Chondrocyte (in vitro differentiated cells): ENCODE measurements at places on chromosomes 2 and 18. TPM values are rescaled to one million over a fixed set of nuclear protein-coding genes. Genes with fewer than 3 reads are reported as not detected.

PKDCC gene
- 83.1 to 164 TPM (median 155 TPM) in 3 replicates for total RNA-seq

MEP1B gene
- total RNA-seq, result not detected in 3 replicates

LRRC30 gene
- total RNA-seq, result not detected in 3 replicates

CERKL gene
- total RNA-seq, result not detected in 3 replicates

UNC80 gene
- 0.02 TPM in 1 of 3 replicates, not detected in the others for total RNA-seq

MALL gene
- total RNA-seq, result 0.60 to 0.85 TPM (median 0.82 TPM) in 3 replicates

C2orf78 gene
- total RNA-seq, result not detected in 3 replicates

MYO5B gene
- 0.97 TPM in 2 of 3 replicates, not detected in the other for total RNA-seq

GRHL1 gene
- total RNA-seq, result 0.31 to 0.59 TPM (median 0.42 TPM) in 3 replicates

DNA sequence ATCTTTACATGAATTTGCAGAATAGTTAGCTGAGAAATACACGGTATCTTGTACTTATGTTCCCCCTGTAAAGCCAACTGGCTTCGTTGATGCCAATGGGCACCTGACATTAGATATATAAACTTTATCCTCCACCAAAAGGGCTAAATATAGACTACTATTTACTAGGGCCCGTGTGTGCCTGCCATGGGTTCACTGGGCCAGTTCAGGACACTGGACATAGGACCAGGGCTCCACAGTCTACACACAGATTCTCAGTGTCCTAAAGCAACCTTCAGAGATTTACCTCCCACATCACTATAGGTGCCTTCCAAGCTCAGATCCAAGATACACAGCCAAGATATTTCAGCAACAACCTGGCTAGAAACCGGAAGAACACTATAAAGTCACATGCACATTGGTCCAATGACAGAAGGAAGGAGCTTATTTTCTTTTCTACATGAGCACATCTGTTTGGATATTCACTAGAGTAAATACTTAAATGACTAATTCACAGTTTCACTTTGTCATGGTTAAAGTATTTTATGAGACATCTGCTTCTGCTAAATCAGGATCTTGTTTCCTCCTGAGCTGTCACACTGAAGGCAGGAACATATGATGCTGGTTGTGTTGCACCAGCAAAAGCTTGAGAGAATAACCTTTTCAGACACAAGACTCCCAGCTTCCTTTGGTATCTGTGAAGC, 95.1 kb downstream of the MYO5B start:
- DNase-seq, result no peak

GRCh38 chr2:164792316-164793170, 49.1 kb downstream of the COBLL1 start:
- no peak for DNase-seq

GRCh38 chr18:50297621-50298442, 10.3 kb upstream of the CXXC1 start:
- no peak for DNase-seq

DNA sequence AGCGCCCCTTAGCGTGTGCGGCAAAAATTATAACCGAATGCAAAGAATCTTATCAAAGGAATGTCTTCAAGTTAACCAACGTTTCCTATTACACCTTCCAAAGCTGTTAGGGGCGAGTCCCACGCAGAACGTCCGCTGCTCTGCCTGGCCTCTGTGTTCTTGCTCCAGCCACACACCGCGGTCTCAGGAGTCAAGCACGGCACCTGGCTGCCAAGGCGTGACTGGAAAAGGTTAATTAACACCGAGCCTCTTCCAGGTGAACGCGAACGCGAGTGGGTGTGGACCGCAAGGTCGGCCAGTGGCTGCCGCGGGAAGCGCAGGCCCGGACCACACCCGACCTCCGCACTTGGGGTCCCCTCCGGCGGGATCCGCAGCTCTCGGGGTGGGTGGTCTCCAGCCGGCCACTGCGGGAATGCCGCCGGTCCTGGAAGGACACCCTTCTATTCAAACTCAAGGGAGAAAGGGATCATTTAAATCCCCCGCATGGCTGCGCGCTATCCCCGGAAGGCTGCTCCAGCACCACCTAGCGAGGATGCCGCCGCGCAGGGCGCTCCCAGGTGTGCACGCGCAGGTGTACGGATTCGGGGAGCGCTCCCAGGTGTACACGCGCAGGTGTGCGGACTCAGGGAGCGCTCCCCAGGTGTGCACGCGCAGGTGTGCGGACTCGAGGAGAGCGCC, 830 bp downstream of the CYB5A start:
- DNase-seq, result no peak

DNA sequence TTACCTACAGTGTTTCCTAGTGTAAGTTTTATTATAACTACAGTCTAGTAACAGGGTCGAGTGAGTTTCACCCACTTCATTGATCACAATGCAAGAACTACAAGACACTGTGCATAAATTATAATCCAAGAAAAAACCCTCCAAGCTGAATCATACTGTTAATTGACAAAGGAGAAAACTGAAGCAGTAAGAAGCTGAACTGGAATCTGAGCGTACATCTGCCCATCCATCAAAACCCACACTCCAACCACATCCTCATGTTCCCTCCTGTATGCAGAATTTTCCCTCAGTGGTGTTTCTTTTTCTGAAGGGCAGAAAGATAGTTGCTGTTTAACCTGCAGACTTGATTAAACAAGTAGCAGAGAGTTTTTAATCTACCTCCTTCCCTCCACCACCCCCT, 49.5 kb upstream of the KIDINS220 start:
- no peak for DNase-seq

DNA sequence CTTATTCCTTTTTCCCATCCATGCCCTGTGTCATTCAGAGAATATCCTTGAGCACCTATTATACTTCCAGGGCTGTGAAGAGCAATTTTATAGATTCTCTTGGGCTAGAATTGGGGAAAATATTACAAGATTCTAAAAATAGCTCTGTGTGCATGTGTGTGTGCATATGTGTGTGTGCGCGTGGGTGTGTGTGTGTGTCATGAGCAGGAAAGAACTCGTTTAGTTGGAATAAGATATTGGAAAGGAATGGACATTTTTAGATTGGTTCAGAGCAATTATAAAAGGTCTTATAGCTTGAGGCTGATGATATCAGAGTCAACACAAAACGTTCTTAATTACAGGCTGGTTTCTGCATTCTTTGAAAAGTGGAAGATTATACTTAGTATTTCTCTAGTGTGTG, 212.1 kb upstream of the COPS8 start:
- no peak for DNase-seq

GRCh38 chr18:44786257-44786656, 105.6 kb downstream of the SETBP1 start:
- no peak for DNase-seq

DNA sequence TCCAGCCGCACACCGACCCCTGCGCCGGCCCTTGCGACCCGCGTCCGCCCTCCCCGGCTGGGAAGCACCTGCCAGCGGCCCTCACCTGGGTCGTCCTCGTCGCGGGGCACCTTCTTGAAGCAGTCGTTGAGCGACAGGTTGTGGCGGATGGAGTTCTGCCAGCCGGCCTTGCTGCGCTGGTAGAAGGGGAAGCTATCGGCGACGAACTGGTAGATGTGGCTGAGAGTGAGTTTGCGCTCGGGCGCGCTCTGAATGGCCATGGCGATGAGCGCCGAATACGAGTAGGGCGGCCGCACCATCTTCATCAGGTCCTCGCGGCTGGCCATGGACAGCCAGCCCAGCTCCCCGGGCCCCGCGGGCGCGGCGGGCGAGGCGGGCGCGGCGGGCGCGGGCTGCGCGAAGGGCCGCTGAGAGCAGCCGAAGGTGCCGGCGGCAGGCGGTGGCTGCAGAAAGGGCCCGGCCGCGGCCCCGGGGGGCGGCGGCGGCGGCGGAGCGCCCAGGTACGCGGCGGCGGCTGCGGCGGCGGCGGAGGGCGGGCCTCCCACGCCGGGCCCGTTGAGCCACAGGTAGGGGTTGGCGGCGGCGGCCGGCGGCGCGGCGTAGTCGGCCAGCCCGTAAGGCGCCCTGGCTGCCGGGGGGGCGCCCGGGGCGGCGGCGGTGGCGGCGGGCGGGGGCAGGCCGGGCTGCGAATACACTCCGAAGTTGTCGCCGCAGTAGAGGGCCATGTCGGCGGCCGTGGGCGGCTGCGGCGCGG, 505 bp downstream of the FOXI3 start:
- peak; percentile 85 for DNase-seq

- DNase-seq, result no peak
Observed at GRCh38 chr2:97747285-97747684, 33.9 kb downstream of the ZAP70 start.

DNA sequence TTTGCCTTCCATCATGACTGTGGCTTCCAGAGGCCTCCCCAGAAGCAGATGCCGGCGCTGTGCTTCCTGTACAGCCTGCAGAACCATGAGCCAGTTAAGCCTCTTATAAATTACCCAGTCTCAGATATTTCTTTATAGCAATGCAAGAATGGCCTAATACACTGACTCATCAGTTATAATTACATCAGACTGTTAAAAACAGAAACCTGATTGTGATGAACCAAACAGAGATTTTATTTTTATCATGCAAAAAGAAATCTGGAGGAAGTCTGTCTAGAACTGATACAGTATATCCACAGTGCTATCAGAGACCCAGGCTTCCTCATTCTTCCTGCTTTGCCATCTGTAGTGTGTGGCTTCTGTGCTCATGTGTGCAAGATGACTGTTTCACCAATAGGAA, 93.4 kb upstream of the MEX3C start:
- no peak for DNase-seq

DNA sequence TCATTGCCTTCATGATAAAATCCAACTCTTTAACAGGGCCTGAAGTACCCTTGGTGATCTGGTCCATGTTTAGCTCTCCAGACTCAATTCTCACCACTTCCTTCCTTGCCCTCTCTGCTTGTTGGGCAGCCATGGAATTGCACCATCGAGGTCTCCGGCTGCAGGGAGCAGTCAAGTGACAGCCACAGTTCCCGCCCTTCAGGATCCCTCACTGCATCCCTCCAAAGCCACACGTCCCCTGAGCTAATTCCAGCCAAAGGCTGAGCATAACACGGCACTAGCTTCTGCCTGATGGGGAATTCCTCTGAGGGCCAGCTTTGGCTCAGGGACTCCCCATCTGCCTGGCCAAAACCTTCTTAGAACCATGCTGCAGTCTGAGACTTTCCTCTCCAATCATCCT, 47.4 kb upstream of the SLC1A4 start:
- DNase-seq, result no peak

DNA sequence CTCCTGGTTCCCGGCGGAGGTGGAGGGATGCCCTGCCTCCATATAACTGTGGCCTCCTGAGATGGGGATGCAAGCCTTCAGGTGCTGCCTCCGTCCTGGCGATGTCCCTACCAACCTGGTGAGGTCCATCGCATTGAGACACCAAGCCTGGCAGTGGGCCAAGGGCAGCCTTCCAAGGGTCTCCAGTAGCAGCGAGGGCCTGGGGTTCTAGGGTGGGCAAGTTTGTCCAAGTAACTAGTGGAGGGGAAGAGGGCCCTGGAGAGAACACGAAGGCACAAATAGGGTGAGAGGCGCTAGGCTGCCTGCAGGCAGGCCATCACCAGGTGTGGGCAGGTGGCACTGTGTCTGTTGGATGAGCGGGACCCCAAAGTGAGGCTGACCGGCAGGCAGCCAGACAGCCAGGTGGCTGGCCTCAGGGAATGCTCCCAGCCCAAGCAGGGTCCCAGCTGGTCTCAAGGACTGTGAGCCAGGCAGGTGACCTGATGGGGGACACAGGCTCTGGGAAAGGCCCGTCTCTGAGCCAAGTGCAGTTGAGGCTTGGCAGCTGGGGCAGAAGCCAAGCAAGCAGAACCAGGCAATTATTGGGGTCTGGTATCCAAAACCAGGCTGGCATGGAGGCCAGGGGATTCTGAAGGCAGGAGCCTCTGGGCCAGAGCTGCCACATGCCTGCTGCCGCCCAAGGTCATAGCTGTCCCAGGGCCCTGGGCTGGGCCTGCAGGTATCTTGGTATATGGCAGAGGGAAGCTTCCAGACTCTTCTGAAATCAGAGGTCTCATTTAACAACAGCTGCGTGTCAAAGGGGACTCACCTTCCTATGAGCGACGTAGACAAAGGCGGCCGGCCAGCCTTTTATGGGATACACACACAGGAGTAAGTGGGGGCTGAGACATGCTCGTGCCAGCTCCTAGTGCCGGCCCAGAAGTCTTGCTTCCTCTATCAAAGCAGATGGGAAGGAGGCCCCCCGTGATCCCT, 23.4 kb downstream of the RAMP1 start:
- DNase-seq, result peak; percentile 90

- DNase-seq, result no peak
Observed at GRCh38 chr2:69494126-69494525, 56.9 kb upstream of the NFU1 start.

DNA sequence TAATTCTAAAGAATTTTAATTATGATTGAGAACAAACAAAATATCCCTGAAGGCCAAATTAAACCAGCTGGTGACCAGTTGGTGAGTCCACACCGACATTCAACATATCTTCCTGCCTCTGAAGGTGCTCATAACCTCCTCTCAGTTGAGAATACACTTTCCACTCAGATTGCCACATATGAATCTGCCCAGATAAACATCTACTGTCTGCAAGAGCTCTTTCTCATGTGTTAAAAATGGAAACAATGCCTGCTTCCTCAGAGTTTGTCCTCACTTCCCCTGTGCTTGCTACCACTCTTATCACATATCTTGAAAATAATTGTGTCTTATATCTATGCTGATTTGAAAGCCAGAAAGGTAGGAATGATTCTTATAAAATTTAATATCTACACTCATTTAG, 177.7 kb upstream of the GULP1 start:
- no peak for DNase-seq

DNA sequence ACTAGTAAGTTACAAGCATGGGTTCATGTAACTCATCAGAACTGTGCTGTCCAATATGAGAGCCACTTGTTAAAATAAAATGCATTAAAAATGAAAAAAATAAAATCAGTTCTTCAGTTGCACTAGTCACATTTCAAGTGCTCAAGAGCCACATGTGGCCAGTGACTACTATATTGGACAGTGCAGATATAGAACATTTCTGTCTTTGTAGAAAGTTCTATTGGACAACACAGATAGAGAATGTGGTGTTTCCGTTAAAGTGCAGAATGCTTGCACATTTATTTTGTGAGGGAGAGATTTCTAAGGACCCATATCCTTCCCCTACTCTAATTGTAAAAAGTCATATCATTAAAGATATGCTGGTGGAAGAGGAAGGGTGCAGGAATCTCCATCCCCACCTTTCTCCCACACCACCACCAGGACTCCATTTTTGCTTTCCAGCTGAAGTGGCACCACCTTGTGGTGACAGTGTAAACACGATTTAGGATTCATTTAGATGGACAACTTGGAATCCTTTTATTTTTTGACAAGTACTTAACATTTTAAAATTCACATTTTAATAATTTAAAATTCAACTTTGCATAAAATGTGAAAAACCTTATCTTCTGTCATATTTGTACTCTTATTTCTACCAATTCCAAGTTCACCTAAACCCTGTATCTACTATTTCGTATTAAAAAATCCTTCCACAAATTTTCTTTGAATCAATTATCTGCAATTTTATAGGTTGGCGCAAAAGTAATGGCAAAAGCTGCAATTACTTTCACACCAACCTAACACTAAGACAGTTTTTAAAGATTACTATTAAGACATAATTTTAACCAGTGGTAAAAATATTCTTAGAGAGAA, 9.4 kb upstream of the CD302 start:
- no peak for DNase-seq
